ENCODE measurements at places on chromosomes 12 and 14. TPM values are rescaled to one million over a fixed set of nuclear protein-coding genes. Genes with fewer than 3 reads are reported as not detected.

The RERG gene
- 3.8 TPM for total RNA-seq

DNA sequence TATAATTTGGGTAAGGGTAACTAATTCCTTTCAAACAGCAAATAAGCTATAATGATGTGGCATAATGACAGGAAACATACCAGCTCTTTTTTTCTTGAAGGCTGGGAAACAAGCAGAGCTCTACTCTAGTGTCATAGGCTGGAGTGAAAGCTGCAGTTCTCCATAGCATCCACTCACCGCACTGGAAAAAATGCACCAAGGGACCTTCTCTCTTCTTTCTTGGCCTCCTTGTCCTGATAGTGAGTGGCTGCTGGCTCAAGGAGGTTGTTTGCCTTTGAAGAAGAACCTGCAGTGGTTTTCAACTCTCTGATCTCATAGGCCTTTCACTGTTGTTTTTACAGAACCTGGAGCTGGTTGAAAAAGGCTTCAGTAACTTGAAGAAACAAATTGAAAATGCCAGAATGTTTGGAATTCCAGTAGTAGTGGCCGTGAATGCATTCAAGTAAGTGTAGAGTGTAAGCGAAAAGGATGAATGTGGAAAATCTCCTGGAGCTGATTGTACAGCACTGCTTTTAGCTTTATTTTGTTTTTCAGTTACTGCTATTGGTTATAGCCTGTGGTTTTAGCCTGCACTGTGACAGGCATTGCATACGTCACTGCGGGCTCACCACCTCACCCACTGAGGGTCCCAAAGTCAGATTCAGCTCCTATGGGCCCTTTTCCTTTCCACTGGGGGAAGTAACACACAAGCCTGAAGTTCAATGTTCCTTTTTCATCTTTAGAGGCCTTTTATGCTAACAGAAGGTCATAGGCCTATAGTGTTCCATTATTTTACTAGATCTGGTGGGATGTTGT is 17.2 kb upstream of the AKAP5 start:
- DNase-seq, result no peak

DNA sequence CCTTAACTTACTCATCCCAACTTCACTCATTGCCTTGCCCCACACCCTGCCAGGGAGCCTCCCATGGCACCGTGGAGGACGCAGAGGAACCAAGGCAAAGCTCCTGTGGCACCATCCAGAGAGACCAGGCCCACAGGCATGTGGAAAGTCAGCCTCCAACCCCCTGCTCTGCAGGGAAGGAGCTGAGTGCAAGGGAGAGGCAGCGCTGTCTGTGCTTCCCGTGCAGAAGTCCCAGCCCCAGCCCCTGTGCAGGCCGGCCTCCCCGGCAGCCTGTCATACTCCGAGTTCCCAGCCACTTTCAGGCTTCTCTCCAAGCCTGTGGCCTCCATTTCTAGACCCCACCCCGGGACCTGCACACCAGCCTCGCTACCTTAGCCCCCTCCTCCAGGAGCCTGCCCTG is 106.4 kb downstream of the SINHCAF start:
- no peak for DNase-seq

DNA sequence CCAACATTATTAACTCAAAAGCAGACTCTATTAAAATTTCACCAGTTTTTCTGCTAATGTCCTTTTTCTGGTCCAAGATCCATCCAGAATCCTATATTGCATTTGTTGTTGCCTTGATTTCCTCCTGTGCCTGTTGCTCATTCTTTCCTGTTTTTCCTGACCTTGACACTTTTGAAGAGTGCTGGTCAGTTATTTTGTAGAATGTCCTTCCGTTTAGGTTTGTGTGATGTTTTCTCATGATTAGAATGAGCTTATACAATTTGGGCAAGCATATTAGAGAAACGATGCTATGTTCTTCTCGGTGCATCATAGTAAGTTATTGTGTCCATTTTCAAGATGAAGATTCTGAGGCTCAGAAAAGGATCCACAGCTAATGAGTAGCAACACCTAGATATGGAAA is 33.9 kb downstream of the PHLDA1 start:
- DNase-seq, result no peak

The HOXC5 gene
- not detected for total RNA-seq

GRCh38 chr12:70549340-70550179 is 87.7 kb downstream of the PTPRB start:
- no peak for DNase-seq

DNA sequence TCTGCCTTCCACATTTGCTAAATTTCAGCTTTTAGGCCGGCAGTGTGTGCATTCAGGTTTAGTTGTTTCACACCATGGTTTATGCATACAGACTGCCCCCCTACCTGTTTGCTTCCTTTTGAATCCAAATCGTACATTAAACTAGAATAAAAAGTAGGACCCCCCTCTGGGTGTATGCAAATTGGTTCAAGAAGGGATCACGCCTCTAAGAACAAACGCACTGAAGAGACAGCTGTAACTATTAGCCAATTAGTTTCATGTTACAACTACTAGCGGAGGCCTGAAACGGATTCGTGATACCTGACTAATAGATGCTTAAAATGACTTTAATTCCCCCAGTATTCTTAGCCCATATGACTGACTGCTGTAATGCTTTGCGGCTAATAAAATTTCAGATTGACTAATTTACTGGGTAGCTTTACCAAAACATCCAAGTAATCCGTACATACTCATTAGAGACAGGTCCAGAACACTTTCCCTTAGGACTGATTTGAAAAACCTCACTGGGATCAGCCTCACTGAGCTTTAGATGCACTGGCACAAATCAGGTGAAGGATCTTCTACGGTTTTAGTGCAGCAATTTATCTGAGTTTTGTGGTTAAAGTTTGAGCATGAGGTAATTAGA is 411.8 kb downstream of the NPAS3 start:
- DNase-seq, result no peak

- no peak for DNase-seq
These were observed 21.8 kb downstream of the SUSD6 start for GRCh38 chr14:69633238-69633637.

The DGKA gene
- 6.9 TPM for total RNA-seq

- DNase-seq, result no peak
These were observed 22.2 kb downstream of the SFSWAP start for GRCh38 chr12:131732996-131733615.

DNA sequence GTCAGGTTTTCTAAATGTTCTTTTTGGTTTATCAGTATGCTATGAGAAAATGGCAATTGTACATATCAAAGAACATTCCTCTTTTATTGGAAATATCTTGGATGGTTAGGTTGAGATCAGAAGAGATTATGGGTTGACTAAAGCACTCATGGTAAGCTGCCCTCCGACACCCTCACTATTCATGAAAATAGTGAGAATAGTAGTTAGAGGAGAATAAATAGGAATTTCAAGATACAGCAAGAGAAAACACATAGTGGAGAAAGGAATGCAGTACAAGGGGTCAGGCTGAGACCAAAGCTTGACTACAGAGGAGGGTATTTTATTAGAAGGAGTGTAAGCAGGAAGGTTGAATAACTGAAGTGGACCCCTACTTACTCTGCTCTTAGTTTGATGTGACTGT is 112.5 kb downstream of the PTPRQ start:
- no peak for DNase-seq

The KLRD1 gene
- 1.5 TPM for total RNA-seq

DNA sequence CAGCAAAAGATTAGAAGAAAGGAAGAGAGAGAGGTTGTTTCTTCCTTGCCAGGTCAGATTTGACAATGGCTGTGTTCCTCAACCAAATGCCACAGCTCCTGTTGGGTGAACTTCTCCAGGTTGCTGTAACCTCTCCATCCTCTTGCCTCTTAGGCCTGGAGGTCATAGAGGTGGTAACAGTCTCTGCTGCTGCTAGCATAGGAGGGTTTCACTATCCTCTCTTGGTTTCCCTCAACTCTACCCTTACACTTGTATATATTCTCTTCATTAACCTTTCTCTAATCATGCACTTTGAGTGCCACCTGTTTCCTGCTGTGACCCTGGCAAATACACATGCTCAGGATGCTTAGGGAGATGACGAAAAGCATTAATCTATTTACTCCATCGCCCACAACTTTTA is 67.7 kb upstream of the HIF1A start:
- no peak for DNase-seq

- no peak for DNase-seq
These were observed 142.9 kb downstream of the NAV3 start for GRCh38 chr12:77973579-77973978.

DNA sequence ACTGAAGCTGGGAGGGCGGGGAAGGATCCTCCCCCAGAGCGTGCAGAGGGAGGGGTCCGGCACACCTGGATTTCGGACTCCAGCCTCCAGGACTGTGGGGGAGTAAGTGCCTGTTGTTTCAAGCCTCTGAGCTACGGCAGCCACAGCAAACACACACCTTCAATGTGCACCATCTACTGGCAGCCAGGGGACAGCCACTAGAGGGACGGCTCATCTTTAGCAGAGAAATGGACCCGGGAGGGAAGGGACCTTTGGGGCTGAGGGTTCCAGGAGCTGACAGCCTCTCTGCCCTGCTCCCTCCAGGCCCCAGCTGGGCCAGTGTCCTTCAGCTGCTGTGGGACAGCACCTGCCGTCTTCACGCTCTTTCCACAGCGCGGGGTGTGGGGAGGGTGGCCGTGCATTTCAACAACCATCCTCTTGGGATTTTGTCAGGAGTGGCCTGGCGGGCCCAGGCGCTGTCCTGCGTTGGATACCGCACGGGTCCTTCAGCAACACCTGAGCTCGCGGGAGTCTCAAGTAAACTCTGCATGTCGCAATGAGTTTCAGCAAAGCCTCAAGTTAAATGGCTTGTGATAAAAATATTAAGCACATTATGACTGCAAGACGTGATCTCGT is 209.2 kb upstream of the C14orf180 start:
- DNase-seq, result peak; percentile 32

- no peak for DNase-seq
These were observed 24.3 kb upstream of the PLEK2 start for GRCh38 chr14:67436006-67436866.

GRCh38 chr14:26598081-26598671 is 343 bp upstream of the NOVA1 start:
- DNase-seq, result peak; percentile 81

GRCh38 chr12:77364400-77364799 is 299.0 kb upstream of the E2F7 start:
- no peak for DNase-seq

The CPNE8 gene
- 13.4 TPM for total RNA-seq

The HCAR3 gene
- total RNA-seq, result 0.12 TPM

The LUM gene
- 52.0 TPM for total RNA-seq

The ESR2 gene
- total RNA-seq, result 0.47 TPM

DNA sequence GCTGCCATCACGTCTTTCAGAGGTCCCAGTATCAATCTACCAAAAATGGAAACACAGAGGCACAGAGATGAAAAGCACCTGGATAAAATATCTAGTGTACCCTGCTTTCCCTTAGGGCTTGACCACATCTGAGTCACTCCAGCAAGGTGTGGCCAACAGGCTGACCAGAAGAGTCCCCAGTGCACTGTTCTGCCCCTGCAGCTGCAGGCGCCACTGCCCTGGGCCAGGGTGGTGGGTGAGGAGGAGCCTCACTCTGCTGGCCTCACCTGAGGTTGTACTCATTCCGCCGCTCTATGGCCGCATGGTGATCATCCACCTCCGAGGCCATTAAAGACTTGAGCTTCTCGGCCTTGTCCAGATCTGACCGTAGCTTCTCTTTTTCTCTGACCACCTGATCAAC is 60.4 kb downstream of the NIN start:
- no peak for DNase-seq

DNA sequence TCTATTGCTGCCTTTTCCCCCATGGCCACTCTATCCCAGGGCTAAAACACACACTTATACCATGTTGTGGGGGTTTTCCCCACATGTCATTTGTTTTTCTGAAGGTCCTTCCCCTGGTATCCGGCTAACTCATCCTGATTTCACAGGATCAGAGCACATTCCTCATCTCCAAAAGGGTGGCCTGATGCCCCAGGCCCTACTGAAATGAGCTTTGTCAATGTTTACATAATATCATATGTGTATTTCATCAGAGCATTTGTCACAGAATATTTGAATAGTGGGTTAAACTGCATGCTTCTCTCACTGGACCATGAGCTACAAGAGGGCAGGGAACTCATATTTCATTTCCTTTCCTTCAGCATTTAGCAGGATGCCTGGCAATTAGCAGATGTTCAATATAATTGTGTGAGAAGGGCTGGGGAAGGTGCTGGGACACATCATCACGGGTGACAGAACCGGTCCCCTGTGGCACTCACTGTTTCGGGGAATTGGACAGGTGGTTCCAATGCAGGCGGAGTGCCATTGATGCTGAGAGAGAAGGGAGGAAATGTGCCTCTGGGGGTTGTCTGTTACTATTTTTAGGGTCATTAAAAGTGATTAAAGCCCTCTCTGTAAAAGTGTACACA is 26.8 kb downstream of the EMP1 start:
- no peak for DNase-seq

DNA sequence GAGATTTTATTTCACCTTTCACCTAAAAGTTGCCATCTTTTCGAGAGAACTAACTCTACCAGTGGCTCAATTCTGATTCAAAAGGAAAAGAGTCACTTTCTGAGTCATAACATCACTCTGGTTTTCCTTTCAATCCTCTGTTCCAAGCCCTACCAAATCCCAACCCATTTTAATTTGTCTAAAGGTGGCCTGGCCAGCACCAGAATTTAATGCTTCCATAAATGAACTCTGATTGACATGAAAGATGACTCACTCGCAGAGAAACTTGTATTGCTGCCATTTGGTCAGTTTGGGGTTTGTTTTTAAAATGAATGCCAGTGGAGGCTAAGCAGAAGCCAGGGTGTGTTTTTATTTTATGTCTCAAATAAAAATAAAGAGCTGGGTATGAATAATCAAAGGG is 117.4 kb upstream of the SOX5 start:
- no peak for DNase-seq

DNA sequence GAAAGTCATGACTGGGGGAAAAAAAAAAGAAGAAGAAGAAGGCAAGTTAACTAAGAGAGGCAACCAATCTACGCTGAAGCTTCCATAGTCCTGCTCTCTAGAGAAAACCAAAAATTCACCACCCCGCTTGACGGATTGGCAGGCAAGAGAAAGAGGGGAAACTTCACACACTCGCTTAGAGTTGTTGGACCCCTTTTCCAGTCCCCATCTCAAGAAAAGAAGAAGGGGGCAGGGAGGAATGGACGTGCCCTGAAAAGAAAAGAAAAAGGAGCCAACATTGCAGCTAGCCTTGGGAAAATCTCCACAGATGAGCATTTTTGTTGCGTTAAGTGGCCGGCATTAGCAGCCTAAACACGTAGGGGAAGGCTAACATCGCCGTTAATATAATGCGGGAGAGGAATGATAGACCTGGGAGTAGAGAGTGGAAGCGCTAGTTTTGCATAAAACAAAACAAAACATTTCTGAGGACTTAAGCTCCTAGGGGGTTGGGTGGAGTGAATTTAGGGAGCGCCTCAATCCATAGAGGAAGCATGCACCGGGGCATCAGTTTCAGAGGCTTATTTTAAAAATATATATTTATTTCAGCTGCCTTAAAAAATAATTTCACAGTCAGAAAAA is 11.3 kb upstream of the FOXG1 start:
- DNase-seq, result no peak

DNA sequence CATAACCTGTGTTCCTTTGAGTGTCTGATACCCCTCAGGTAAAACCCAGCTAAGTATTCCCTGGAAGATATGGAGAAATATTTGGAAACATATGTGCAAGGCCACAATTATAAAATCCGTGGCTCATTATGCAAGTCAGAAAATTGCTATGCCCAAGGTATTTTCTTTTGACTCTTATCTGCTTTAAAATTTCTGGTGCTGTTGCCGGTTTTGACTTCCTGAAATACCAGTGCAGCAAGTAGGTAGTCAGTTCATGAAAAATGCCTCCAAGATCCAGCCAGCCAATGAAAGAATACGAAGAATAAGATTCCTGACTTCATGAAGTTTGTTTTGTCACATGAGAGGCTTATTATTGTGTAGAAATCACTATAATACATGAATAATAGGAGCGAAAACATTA is 20.2 kb upstream of the FUT8 start:
- DNase-seq, result no peak

GRCh38 chr14:60356386-60356785 is 107.4 kb downstream of the PPM1A start:
- DNase-seq, result no peak

All from left ventricle myocardium superior (tissue), 1 donor.